Stimulated activated CD4-positive, alpha-beta T cell treated with anti-CD3 and anti-CD28 coated beads, Interleukin-1b, Interleukin-23, amount 100 ng/mL, for 4 hours (primary cell): ENCODE measurements at places on chromosomes 13 and 19.

DNA sequence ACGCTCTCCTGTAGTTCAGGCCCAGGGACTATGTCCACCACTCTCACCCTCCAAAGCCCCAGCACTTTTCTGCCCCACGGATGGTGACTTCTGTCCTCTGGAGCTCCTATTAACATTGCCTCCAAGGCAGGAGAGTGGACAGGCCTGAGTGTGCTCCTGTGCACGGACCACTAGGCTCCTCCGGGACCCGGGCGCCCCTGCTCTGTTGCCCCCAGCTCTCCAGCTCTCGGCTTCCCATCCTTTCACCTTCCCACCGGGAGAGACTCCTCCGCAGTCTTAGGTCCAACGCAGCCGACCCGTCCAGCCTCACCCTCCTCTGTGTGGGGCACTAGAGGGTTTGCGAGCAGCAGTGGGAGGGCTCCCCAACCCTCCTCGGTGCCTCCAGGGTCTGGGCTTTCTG is 30.4 kb downstream of the CAPN12 start:
- DNase-seq, result no peak

GRCh38 chr19:12450844-12451243 is 10.0 kb upstream of the ZNF443 start:
- no peak for DNase-seq

DNA sequence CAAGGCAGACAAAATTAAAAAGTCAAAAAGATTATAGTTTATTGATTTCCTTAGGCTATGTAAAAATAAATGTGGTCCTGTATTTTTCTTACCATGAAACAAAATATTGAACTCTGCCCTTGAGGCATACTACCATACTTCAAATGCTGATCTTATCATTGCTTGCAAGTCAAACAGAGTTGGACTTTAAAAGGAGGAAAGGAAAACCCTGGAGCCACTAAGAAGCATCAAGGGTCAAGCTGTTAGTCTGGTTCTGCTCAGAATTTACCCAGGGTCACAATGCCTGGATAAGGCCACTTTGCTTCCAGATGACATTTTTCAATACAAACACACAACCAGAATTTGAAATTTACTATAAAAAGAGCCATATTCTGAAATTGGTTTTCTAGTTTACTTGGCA is 2.2 kb upstream of the FREM2 start:
- DNase-seq, result no peak

GRCh38 chr13:67318398-67318797 is 88.3 kb upstream of the PCDH9 start:
- DNase-seq, result no peak

DNA sequence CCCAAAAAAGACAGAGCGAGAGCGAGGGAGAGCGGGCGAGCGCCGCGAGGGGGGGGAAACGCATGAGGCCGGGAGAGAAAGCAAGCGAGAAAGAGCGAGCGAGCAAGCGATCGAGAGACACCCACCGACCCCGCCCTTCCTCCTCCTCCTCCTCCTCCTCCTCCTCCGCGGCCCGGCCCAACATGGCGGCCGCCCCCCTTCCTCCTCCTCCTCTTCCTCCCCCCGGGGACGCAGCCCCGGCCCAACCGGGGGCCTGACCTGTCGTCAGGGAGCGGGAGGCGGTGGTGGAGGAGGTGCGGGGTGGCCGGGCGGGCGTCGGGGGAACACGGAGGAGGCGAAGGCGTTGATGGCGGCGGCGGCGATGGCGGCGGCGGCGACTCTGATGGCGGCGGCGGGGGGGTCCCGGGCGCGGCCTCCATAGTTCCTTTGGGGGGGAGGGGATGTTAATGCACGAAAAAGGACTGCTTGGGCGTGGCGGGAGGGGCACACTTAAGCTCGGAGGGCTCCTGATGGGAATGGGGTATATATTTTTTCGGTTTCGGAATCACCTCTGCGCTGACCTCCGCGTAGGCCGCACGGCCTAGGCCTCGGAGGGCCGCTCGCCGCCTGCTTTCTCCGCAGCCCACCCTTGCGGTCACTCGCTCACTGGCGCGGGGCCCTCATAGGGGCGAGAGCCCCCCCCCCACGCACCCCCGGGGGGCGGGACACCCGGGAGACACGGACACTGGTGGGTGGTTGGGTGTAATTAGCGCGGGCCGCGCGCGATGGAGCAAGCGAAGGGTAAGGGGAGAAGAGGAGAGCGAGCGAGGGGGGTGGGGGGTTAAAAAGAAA is 1.2 kb downstream of the ZC3H4 start:
- DNase-seq, result peak; percentile 82

GRCh38 chr13:92158346-92158745 is 759.9 kb downstream of the GPC5 start:
- DNase-seq, result no peak
